ENCODE measurements at places on chromosomes 2 and 18.

GRCh38 chr2:77513191-77513590 lies 9.0 kb downstream of the LRRTM4 start:
- no peak for DNase-seq

GRCh38 chr2:1974397-1974796 lies 230.1 kb upstream of the PXDN start:
- DNase-seq = no peak

DNA sequence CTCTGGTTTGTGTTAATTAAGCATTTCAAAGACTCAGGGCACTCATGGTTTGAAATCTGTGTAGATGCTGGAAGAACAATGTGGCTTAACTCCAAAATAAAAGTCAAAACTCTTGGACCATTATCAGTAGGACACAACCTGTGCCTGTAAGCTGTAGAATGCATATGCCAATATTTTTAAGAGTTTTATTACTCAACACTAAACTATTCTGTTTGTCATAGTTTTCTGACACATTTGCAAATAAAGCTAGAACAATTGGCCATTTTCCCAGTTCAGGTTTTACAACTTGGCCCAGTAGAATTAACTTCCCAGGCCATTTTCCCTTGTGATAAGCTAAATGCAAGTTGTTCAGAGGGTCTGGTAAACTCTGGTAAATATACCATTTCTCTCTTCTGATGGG lies 713.1 kb downstream of the CBLN2 start:
- no peak for DNase-seq

GRCh38 chr2:64675860-64676259 lies 22.1 kb upstream of the SERTAD2 start:
- no peak for DNase-seq

GRCh38 chr2:214294426-214294825 lies 116.4 kb upstream of the VWC2L start:
- DNase-seq = no peak

- no peak for DNase-seq
Observed at GRCh38 chr2:147198651-147199171, 646.1 kb upstream of the ACVR2A start.

GRCh38 chr2:239966853-239967552 lies 58.1 kb downstream of the NDUFA10 start:
- peak; percentile 72 for DNase-seq

Data from sciatic nerve (tissue), 2 donors.